Fibroblast of lung (primary cell): ENCODE measurements at places on chromosomes 5 and 9.

- DNase-seq, result peak; percentile 84
These were observed 24.3 kb downstream of the CENPP start for GRCh38 chr9:92349771-92350739.

DNA sequence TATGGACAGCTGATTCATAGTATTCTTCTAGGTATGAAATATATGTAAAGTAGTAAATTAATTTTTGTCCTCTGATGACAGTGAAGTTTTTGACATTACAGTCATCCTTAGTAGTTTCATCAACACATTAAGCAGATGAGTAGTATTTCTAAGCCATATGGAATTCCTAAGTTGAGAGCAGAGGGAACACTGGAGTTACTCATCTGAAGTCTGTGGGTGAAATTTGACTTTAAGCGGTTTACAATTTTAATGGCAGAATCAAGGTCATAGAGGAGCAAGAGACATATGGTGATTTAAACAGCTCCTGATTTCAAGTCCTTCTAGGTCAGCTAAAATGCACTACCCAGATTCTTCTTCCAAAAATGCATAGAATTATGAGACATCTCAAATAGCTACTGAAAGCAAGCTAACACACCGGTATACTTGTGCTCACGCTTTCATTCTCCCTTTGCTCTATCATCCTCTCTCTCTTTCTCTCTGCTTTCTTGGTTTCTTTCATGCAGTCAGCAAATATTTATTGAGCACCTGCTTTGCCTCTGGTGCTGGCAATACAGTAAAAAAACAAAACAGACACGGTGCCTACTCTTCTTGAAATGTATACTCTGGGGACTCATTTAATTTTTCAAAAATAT is 235.9 kb downstream of the FER start:
- DNase-seq, result peak; percentile 18

DNA sequence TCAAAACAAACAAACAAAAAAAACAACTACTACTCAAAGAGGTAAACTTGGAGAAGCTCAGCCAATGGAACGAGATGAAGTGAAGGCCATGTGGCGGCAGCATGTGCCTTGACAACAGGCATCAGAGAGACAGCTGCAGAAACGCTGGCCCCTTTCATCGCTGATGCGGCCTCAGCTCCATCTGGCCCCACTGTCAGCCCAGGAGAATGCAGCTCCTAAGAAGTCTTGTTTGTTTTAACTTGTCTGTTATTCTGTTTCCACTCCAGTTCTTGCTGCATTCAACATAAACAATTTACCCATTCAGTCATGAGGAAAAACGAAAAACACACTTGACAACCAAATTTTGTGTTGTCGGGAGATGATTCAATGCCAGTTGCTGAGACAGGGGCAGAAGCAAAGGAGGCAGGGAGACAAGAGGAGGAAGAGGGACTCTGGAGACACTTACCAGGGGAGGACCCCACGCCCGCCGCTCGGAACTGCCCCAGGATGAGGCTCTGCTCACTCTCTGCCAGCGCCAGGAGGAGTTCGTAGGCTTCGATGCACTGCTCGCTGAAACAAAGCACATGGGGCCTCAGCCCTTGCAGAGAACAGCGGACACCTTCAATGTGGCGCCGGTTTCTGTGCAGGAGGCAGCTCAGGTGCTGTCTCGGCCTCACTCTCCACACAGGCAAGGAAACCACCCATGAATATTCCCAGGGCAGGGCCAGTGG is 91.2 kb downstream of the DCP2 start:
- DNase-seq, result peak; percentile 94

GRCh38 chr9:111276431-111277128 is 53.4 kb downstream of the OR2K2 start:
- no peak for DNase-seq

- no peak for DNase-seq
These were observed 66.4 kb downstream of the DAPK1 start for GRCh38 chr9:87564111-87564510.

DNA sequence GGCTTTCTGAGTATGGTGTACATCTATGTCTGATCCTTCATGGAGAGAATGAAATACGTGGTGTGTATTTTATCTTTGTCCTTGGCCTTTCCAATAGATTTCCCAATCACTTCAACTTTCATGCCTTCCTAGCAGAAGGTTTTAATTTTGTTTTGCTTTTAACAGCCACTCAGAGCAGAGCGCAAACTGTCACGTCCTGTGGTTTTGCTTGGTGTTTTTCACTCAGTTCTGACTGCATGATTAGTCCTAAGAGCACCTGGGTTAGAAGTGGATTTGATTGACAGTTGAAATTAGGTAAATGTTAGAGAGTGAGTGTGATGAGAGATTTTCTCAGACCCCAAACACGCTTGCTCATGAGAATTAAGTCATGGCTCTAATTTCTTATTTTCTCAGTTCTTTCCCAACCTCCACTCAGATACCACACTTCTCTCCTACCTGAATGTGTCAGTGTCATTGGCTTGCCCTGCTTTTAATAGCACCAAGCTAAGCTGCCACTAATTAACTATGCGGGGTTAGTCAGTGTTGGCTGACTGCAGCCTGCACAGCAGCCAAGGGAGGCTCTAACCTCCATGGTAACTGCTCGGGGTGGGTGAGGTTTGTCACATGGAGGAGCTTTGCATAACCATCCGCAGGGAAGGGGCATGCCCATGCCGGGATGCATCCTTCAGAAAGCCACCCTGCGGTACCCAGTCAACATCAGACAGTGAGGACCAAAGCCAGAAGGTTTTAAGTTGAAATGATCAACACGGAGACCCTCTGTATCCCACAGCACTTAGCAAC is 173.4 kb downstream of the NR3C1 start:
- DNase-seq, result no peak

DNA sequence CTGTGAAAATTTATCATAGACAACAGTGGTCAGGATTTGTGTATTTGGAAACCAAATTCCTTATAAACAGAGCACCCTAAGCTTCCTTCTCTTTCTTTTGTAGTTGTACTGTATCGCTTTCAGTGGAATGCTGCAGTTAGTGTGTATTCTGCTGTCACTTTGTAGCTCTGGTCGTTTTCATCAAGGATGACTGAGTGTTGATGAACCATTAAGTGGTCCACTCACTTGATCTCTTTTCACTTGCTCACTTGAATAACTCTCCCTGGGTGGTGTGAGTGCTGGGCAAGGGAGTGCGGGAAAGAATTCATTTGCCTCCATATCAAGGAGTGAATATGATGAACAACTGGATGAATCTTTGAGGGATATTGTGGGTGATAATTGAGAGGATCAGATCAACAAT is 1225.7 kb upstream of the WWC1 start:
- DNase-seq, result no peak

GRCh38 chr5:57054671-57055070 is 102.7 kb upstream of the MIER3 start:
- DNase-seq, result no peak

GRCh38 chr5:14426521-14426920 is 155.1 kb upstream of the OTULINL start:
- DNase-seq, result no peak

DNA sequence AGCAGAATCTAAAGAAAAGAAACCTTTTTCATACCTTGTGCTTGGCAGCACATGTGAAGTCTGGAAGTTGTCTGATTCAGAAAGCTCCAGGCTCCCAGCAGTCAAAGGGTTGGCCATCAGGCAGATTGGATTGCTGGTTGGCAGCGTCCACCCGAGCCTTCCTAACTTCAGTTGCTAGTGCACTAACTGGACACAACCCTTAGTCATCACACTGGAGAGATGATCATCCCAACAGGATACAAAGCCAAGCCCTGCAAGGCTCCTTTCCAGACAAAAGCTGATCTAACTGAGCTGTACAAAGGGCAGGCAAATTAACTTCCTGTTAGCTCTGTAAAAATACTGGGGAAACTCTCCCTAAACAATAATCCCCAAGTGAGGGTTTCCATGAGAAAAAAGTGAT is 185.6 kb downstream of the SNX18 start:
- DNase-seq, result peak; percentile 85

GRCh38 chr5:108459769-108460168 is 77.9 kb upstream of the FBXL17 start:
- no peak for DNase-seq

GRCh38 chr5:76978869-76979268 is 26.0 kb downstream of the CRHBP start:
- no peak for DNase-seq

DNA sequence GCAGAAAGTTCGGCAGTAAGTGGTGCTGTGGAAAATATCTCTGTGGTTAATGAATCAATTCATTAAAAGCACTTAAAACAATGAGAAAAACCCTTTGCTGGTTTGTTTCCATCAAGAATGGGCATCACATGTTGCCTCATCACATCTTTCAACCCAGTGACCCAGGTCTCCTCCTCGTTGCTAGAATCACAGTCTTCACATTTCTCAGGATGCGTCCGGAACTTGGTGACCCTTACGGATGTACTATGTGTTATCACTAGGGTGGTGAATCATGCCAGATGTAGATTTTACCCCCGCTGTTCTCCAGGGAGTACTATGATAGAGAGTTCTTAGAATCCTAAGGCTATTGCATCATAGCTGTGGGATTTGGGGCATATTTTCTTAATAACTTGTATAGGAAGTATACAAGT is 217.9 kb upstream of the KLF4 start:
- DNase-seq, result peak; percentile 98

DNA sequence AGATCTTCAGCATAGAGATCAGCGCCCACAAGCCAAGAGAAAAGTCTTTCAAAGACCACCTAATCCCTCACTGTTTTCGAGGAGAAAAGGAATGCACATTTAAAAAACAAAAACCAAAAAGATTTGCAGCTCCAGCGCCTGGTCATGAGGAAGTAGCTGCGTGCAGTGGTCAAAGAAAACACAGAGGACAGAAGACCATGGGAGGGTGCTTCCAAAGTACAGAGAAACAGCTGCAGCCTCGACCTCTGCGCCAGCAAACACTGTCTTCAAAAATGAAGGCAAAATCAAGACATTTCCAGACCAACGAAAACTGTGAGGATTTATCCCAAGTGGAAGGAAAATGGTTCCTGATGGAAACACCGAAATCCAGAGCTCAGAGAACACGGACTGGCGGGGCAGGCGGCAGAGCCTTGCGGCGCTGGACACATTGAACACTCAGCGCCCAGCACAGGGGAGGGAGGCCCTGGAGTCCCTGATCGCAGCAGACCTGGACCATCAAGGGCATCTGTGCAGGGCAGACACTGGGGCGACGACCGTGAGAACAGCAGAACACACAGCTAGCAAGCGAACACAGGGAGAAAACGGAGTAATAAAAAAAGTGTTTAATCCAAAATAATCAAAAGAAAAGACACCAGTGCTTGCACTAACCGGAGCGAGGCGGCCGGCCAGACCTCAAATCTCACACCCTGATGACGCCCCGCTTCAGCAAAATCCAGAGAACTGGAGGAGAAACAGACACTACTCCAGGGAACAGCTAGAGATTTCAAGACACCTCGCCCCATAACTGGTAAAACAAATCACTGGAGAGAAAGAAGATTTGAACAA is 12.6 kb upstream of the SLC12A7 start:
- no peak for DNase-seq

DNA sequence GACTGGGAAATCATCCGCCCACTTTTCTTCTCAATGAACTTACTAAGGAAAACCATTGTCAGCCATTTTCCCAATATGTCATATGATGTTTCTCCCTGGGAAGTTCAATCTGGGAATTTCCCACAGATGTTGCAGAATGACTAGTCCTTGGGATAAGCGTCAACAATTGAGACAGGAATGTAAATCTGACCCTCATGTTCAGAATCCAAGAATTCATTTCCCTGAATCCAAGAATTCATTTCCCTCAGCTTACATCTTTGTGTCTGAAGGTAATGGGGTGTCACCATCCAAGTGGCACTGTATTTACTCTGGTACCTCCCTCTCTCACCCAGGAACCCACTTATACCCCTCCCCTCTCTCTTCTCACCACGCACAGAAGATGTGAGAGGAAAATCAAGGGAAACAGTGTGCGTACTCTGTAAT is 7.4 kb downstream of the KLF9 start:
- DNase-seq, result peak; percentile 96

DNA sequence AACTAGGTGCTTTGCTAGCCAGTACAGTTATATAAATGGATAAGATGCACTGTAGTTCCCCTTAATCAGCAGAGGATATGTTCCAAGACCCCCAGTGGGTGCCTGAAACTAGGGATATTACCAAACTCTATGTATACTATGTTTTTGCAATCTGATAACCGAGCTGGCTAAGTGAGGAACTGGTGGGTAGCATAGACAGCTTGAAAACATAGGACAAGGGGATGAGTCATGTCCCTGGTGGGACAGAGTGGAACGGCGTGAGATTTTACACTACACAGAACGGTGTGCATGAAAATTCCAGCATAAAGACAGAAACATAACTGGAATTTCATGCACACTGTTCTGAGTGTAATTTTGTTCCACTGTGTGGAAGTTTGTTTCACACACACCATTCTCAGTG is 86.9 kb downstream of the BASP1 start:
- DNase-seq, result peak; percentile 13

DNA sequence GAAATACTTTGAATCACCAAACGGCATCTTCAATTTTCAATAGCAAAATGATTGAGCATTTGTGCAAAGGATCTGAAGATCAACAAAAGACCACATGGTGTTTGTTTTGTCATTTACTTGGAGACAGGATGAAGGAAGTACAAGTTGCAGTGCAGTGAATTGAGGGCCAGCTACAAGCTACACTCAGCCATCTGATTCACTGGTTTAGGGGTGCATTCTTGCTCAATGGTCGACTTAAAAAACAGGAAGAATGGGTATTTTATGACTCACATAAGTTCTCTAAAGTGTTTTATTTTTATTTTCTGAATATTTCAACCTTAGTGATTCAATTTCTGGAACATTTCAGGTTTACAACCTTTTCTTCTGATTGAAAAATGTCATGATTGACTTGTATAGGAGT is 412.1 kb upstream of the ADAMTSL1 start:
- DNase-seq, result no peak

- peak; percentile 28 for DNase-seq
These were observed 2.0 kb downstream of the ASPN start for GRCh38 chr9:92480291-92480771.

GRCh38 chr5:107325866-107326265 is 344.9 kb downstream of the EFNA5 start:
- no peak for DNase-seq

DNA sequence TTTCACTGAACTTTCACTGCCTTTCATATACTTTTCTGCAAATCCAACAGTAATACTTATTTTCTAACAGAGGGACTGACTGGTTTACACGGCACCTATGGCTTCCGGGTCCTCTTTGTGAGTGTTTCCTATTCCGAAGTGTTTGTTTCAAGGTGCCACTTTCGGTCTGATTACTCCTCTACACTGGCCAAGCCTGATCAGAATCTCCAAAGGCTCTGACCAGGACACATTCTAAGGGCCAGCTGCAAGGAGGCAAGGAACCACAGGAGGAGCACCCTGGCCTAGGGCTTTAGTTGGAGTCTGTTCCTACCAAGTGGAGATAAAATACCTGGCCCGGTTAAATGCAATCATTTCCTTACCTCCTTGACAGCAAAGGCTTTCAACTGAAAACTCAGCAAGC is 132.1 kb downstream of the GLIS3 start:
- no peak for DNase-seq

GRCh38 chr9:132319421-132320110 is 35.2 kb downstream of the SETX start:
- DNase-seq, result peak; percentile 65
